HAP-1 (cell line): ENCODE measurements at places on chromosomes 2 and 18.

DNA sequence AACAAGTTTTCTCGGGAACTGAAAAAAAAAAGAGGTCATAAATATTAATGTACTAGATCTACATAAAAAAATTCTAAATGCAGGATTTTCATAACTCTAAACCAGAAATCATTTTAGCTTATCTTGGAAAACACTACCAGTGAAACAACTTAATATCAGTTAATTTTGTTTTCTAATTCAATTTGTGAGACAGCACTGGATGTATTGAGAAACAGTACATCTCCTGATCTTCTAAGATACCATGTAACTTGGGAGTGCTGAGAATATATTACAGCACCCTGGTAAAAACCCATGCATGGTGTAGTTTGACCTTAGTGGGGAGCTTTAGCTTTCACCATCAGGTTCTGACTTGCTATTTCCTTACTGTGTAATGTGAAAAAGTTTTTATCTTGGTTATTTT lies 129.6 kb downstream of the NRXN1 start:
- no peak for DNase-seq

DNA sequence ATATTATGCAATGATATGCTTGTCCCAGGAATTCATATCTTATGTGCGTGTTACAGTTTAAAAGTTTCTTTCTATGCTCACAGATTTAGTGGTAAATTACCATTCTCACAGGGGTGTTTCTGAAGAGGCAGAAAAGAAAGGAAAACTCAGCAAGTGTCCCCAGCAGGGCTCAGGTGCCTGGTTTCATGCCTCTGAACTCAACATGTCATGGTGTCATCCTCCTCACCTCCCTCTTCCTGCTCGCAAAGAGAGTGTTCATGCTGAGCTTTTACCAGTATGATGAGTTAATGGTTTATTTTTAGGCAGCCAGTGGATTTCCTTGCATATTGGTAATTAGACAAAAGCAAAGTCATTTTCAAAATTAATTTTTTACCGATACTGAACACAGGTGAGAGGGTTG lies 492.9 kb upstream of the ZEB2 start:
- no peak for DNase-seq

DNA sequence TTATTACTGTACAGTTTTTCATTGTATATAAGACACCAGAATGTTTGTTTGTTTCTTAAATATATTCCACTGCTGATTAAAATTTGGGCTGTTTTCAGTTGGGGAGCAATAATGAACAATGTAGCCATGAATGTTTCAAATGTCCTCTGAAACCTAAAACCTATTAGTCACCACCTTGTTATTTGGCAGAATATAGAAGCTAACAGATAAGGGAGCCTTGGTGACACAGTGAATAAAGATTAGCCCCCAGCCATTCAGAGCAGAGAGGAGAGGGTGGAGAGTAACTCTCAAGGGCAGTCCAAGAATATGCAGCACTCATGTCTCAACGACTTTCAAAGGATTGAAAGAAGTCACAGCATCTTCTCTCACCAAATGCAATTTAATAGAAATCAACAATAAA lies 43.1 kb upstream of the ATP8B1 start:
- DNase-seq, result no peak

GRCh38 chr2:217127744-217128143 lies 267.9 kb upstream of the TNP1 start:
- no peak for DNase-seq

DNA sequence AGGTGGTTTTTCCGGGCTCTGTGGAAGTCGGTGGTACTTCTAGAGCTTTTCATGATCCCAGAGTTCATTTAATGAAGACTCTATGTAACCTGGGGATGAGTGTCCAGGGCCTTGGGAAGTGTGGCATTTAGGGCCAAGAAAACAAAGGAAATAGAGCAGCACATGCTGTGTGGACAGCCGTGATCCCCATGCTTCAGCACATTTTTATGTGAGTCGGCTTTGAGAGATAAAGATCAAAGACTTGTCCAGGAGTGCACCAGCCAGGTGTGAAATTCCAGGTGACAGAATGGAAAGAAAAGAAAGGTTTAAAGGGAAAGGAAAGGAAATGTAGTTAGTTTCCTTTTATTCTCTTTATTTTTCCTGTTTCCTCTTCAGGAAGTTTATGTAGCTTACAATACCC lies 258.0 kb upstream of the NRP2 start:
- no peak for DNase-seq

DNA sequence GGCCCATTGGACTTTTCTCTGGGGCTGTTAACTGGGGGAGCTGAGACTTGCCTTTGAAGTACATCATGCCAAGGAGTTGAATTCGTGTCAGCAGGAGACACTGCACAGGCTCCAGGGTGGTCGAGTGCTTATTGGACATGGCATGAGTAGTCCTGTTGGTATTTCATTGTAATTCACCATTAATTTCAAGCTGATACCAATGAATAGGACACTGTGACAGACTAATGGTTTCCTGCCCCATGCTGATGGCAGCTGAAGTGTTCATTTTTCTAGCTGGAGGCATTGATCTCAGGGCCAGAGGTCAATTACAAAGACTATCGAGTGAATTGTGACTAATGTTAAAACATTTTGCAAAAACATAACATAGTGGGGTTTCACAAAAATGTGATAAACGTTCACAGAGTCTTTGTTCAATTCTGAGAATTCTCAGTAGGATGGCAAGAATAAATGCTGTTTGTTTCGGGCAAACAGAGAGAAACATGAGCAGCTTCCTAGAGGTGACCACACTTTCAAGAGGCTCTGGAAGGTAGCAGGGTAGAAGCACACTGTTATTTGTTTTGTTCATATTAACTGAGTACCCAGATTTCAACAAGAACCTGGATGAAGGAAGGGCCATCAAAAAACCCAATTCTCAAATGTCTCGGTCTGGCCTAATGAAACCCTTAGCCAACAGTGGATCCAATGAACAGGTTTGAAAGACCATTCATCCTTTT lies 90.6 kb upstream of the ARL4C start:
- no peak for DNase-seq

DNA sequence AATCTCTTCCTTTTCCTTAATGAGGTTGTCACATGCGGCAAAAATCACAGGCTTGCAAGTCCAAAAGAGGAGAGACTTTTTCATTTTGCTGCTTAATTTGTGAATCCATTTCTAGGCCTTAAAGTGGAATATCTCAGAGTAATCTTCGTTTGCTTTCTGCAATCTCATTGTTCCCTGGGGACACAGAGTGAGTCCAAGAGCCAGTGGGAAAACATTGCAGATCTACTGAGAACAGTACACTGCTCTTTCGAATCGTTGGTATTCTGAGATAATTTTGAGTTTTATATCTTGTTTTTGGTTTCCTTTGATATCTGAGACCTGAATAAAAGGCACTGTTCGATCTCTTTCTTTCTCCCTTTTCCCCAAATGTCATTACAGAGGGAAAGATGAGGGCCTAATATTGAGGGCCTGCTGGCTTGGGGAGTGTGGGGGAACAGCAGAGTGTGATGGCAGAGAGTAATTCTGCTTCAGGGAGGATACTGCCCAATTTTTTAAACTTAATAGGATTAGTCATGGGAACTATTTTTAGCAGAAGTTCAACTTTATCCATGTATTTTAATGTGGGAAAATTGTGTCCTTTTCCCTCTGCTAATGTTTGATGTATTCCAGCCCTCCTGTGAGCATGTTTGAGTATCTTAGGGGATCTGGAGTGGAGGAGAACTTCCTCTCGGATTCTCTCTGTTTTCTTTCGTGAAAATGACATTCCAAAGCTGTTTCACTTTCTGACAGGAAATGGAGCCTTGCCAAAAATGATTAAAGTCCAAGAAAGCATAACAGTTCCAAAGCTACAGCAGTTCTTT lies 418.2 kb upstream of the ZEB2 start:
- no peak for DNase-seq
